Stimulated activated CD8-positive, alpha-beta memory T cell treated with anti-CD3 and anti-CD28 coated beads, Interleukin-4, amount 100 ng/mL, for 4 hours (primary cell): ENCODE measurements at places on chromosomes 12 and 14.

DNA sequence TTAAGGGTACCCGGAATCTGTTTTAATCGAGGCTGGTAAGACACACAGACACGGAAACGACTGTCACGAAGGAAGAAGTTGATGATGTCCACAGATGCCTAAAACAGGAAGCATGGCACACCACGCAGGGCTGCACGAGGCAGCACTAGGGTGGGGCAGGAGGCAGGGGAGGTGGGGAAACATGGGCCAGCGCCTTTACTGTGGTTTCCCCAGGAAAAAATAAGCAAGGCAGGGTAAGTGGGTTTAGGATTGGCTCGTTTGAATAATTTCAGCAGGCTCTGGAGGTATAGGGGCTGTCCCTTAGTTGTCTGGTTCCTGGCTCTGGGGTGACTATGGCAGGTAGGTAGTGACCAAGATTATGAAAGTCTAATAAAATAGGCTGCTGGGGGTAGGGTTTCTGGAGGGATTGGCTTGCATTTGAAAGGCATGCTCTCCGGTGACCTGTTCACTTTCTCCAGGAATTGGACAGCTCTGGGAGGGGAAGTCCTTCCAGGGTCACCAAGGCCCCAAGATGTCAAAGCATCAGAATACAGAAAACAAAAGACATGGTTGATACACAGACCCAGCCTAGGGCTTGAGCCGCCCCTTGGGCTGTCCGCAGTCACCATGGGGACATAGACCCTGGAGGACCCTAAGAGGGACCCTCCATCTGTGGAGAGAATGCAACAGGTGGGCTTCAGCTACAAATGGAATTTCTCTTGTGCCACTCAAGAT is 35.3 kb downstream of the MAP1LC3B2 start:
- no peak for DNase-seq

GRCh38 chr12:103640410-103640809 is 53.3 kb downstream of the STAB2 start:
- no peak for DNase-seq

- no peak for DNase-seq
These were observed 269.2 kb upstream of the PRKD1 start for GRCh38 chr14:30196861-30197260.

GRCh38 chr12:40393026-40393425 is 168.2 kb downstream of the LRRK2 start:
- no peak for DNase-seq

GRCh38 chr14:94313991-94314655 is 9.0 kb downstream of the SERPINA6 start:
- DNase-seq = no peak

DNA sequence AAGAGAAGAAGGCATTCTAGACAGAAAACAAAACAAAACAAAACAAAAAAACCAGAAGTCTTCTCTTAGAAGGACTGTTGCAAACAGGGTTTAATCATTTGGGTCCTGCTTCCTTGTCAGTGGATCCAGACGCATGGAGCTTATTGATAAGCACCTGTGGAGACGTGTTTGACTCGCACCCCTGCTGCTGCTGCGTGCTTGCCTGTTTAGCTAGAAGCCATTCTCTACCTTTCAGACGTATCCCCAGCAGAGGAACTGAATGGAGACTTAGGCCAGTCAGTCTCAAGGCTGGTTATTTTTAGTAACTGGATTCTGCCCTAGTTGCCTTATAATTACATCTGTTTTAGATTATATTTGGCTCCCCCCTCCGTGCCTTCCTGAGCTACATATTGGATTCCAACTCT is 186.1 kb upstream of the EEA1 start:
- DNase-seq = no peak

- DNase-seq = no peak
These were observed 101.2 kb downstream of the AKAP6 start for GRCh38 chr14:32430326-32430725.

- DNase-seq = no peak
These were observed 253.7 kb downstream of the DUSP6 start for GRCh38 chr12:89098441-89099112.

DNA sequence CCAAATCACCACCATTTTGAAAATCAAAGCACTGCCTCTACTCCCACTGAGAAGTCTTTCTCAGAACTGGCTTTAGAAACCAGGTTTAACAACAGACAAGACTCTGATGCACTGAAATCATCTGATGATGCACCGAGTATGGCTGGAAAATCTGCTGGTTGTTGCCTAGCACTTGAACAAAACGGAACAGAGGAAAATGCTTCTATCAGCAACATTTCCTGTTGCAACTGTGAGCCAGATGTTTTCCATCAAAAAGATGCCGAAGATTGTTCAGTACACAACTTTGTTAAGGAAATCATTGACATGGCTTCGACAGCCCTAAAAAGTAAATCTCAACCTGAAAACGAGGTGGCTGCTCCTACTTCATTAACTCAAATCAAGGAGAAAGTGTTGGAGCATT is 115.0 kb upstream of the NPAS3 start:
- DNase-seq = no peak

DNA sequence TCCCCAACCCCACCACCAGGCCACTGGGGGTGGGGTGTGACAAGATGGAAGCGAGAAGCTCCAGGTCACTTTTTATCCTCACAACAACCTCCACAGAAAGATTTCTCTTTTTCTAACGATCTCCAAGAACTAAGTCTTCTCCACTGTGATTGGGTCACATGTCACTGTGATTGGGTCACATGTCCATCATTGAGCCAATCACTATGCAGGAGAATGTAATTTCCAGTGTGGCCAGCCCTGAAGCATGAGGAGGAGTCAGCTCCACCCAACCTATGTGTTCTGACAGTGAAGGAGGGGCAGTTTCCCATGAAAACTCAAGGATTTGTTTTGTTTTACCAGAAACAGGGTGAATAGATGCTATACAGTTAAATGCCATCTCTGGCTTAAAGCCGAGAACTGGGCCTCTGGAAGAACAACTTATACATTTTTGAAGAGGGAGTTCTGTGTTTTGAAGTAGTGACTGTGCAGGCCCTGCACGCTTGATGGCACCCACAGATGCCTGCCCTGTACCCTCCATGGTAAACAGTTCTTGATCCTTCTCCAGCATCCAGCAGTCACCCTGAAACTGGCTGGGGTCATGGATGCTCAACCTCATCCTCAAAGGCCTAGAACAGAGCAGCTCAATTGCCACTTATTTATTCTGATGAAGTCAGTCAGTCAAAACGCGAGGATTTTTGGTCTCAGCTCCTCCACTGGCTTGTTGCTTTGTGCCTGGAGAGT is 180.4 kb upstream of the BMP4 start:
- no peak for DNase-seq

- DNase-seq = no peak
These were observed 38.0 kb downstream of the CHGA start for GRCh38 chr14:92960706-92961566.

GRCh38 chr14:57297852-57298251 is 29.1 kb downstream of the AP5M1 start:
- no peak for DNase-seq

- no peak for DNase-seq
These were observed 22.7 kb upstream of the PPP2R5C start for GRCh38 chr14:101738703-101739320.

GRCh38 chr14:93269341-93270068 is 62.4 kb downstream of the UBR7 start:
- no peak for DNase-seq
